ENCODE measurements at places on chromosomes 1 and 21.

GRCh38 chr21:24014381-24014780 lies 1592.9 kb downstream of the MRPL39 start:
- no peak for DNase-seq

DNA sequence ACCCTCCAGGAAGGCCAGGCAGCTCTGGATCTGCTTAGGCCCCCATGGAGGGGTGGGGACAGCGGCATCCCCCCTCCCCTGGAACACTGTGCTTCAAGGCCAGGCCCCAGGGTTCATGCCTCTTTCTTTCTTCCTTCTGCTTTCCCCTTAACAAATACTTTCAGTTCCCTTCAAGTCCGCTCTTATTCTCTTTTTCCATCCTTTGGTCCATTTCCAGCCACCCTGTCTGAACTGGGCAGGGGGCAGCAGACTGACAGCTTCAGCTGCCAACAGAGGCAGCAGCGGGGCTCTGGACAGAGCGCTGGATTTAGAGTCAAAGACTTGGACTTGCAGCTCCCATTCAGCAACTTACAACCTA lies 1.1 kb upstream of the CD244 start:
- no peak for DNase-seq

DNA sequence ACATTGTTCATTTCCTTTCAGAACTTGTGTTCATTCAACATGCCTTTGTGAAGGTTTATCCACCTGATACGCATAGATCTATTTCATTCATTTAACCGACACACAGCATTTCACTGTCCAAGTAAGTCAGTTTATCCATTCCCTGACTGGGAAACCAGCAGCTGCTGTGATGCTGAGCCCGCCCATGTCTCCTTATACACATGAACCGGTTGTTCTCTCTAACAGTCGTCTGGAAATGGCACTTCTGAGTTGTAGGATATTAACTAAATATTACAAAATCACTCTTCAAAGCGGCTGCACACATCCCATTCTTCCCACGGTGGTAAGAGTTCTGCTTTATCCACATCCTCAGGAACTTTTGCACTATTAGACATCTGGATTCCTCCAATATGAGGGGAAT lies 71.1 kb downstream of the NPHP4 start:
- DNase-seq = no peak

DNA sequence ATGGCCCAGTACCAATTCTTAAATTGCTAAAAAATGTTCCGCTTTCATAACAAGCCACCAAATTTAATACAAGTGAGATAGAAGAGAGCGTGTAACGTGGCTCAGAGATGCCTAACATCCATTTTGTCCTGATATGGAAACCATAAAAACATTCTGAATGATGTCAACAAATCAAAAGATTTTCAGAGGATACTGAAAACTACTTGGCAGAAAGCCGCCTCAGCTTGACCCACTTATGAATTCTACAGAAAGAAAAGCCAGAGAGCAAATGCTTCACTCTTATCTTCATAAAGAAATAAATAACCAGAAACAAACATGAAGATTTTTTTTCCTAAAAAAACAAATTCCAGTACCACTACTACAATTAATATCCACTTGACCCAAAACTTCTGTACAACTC lies 41.2 kb downstream of the OMA1 start:
- no peak for DNase-seq

DNA sequence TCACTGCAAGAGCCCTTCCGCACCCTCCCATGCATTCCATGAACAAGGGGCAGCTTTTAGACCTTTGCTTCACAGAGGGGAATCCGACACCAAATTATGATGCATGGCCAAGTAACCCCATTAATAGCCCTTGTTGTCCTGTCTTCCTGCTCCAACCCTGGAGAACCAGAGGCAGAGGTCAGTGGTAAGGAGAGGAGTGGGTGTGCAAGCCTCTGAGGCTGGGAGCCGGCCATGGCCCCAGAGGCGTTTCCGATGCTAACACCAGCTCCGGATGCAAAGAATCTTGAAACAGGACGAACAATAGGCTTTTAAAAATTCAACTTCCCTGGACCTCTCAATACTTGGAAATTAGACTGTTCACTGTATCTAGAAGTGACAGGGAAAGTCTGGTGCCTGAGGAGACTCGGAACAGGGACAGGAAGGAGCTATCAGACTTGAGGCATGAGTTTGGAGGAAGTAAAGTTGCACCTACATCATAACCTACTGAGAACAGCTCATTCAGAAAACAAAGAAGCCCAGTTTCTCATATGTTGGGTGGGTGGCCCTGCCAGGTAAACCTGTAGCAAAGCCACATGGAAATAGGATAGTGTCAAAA lies 101.2 kb upstream of the ERG start:
- DNase-seq = no peak

- no peak for DNase-seq
These were observed 9.7 kb downstream of the MACF1 start for GRCh38 chr1:39214021-39214713.

- no peak for DNase-seq
These were observed 150.1 kb downstream of the GDAP2 start for GRCh38 chr1:117779364-117779763.

DNA sequence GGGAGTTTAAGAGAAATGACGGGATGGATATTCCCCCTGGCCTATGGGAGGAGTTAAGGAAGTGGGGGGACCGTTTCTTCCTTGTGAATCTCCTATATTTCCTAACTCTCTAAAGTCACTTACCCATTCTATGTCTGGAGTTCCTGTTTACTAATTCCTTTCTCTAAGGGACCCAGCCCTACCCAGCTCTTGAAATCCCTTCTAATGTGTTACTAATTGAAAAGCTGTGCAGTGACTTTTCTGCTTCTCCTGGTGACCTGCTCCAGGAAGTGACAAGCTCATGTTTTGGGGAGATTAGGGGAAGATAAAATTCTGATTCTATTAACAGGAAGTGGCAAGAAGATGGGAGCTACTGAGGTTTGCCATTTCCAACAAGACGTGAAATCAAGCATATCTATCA lies 4.0 kb upstream of the SAMSN1 start:
- DNase-seq = no peak

DNA sequence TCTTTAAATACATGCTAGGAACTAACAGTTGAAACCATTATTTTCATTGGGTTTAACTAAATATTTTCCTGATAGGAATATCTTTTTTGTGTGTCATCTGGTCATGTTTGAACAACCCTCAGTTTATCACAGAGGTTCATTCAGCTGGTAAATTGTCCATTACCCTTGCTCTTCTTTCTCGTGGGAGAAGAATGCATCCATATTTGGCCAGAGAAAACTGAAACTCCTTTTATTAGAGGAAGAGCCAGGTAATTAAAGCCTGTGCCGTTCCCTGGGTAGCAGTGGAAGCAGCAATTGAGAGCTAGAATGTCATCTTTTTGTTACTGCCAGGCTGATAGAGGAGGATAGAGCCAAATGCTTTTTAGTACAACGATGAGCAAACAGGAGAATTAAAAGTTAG lies 587.2 kb upstream of the ZRANB2 start:
- no peak for DNase-seq

DNA sequence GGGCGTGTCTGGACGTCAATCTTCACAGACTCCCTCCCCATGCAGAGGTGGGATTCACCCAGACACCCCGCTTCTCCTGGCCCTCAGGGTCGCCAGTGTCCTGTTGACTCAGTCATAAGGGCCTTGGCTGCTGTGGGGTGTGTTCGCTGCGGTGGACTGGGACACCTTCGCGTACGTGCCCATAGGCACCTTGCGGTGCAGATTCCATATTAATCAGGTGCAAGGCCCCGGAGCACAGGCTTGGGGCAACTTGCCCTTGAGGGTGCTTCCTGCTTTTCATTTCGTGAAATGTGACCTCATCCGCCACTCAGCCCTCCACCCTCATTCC lies 398 bp upstream of the SLC30A10 start:
- no peak for DNase-seq

GRCh38 chr1:70930062-70930461 lies 117.6 kb downstream of the PTGER3 start:
- no peak for DNase-seq

- DNase-seq = no peak
These were observed 8.7 kb downstream of the TACSTD2 start for GRCh38 chr1:58568271-58568860.

Data from NCI-H187 treated with DMSO at 0.1 percent for 48 hours (cell line).